ENCODE measurements at places on chromosomes 3 and 15. TPM values are rescaled to one million over a fixed set of nuclear protein-coding genes. Genes with fewer than 3 reads are reported as not detected.

PLSCR2 gene
- total RNA-seq = not detected

LRRC15 gene
- not detected for total RNA-seq

GPR27 gene
- total RNA-seq = 0.19 TPM

WNT7A gene
- total RNA-seq = 0.24 TPM

PRSS50 gene
- total RNA-seq = not detected

SUSD5 gene
- 2.5 TPM for total RNA-seq

BNC1 gene
- total RNA-seq = 6.6 TPM

CPNE4 gene
- not detected for total RNA-seq

OXTR gene
- 4.8 TPM for total RNA-seq

SIDT1 gene
- total RNA-seq = not detected

CLDN1 gene
- total RNA-seq = 63.1 TPM

IMPG2 gene
- 0.99 TPM for total RNA-seq

ALS2CL gene
- total RNA-seq = 7.8 TPM
